ENCODE measurements at places on chromosomes 16 and 17. TPM values are rescaled to one million over a fixed set of nuclear protein-coding genes. Genes with fewer than 3 reads are reported as not detected.

DNA sequence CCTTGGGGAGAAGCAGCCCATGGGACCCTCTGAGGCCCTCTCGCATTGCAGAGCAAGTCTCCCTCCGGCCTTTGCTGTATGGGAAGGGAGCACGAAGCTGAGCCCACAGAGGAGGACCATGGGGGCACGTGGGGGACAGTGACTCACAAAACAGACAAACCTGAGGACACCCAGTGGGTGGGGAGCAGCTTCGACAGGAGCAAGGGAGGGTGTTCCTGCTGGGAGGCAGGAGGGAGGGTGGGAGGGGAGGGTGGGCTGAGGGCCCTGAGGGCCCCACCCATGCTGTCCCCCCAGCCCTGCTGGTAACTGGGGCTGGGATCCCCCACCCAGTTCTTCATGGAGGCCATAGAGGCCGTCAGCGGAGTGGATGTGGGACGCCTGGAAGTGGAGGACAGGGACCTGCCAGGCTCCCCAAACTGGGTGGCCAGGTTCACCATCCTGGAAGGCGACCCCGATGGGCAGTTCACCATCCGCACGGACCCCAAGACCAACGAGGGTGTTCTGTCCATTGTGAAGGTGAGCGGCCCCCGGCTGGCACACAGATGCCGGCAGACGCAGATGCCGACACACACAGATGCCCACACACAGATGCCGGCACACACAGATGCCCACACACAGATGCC lies 12.5 kb downstream of the SLC22A31 start:
- DNase-seq = no peak

- DNase-seq = no peak
Observed at GRCh38 chr16:10906914-10907756, 30.1 kb downstream of the CIITA start.

- peak; percentile 53 for DNase-seq
Observed at GRCh38 chr17:54992797-54993639, 24.5 kb downstream of the STXBP4 start.

DNA sequence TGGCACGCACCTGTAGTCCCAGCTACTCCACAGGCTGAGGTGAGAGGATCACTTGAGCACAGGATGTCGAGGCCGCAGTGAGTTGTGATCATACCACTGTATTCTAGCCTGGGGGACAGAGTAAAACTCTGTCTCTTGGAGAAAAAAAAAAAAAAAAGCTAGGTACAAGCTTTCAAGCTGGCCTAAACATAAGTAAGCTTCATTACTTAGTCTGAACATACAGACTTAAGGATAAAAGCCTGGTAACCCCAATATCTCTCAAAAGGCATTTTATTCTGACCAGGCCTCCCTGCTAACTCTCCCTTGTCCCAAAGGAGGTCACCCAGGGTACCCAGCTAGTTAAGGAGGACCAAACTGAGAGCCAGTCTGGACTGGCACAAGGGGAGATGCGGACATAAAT lies 46.2 kb downstream of the TOM1L2 start:
- no peak for DNase-seq

FKBP10 gene
- total RNA-seq = 78.5 TPM

KRT33B gene
- not detected for total RNA-seq

CALB2 gene
- total RNA-seq = 5.5 TPM
